ENCODE measurements at places on chromosomes 16 and 17. TPM values are rescaled to one million over a fixed set of nuclear protein-coding genes. Genes with fewer than 3 reads are reported as not detected.

GRCh38 chr16:6940968-6941367, 391.7 kb upstream of the RBFOX1 start:
- no peaks in the 10 kb centered on the region for H3K4me1 ChIP-seq
- H3K4me3 ChIP-seq: no peak overlapping the region
- DNase-seq: no peak
- no peak overlapping the region for H3K27ac ChIP-seq
- no peaks in the 10 kb centered on the region for H3K27me3 ChIP-seq
- H3K36me3 ChIP-seq: no peaks in the 10 kb centered on the region

DNA sequence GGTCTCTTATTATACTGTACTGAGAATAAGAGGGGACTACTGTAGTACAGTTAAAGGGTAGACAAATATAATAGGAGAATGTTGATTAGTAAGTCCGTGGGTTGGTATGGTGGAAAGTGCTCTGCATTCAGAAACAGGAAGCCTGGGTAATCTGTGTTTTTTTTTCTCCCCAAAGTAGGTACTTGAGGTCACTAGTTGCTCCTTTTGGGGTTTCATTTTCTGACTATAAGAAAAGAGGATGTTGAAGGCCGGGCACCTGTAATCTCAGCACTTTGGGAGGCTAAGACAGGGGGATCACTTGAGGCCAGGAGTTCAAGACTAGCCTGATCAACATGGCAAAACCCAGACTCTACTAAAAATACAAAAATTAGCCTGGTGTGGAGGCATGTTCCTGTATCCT, 42.0 kb upstream of the MMD start:
- H3K4me1 ChIP-seq: peaks cover 6% of the 10 kb centered on the region
- H3K4me3 ChIP-seq: no peak overlapping the region
- H3K36me3 ChIP-seq: no peaks in the 10 kb centered on the region
- H3K27ac ChIP-seq: no peak overlapping the region
- H3K27me3 ChIP-seq: no peaks in the 10 kb centered on the region

The BRICD5 gene
- total RNA-seq: 0.18 TPM

The LHX1 gene
- total RNA-seq: not detected

The CHRNE gene
- total RNA-seq: under 0.01 TPM

DNA sequence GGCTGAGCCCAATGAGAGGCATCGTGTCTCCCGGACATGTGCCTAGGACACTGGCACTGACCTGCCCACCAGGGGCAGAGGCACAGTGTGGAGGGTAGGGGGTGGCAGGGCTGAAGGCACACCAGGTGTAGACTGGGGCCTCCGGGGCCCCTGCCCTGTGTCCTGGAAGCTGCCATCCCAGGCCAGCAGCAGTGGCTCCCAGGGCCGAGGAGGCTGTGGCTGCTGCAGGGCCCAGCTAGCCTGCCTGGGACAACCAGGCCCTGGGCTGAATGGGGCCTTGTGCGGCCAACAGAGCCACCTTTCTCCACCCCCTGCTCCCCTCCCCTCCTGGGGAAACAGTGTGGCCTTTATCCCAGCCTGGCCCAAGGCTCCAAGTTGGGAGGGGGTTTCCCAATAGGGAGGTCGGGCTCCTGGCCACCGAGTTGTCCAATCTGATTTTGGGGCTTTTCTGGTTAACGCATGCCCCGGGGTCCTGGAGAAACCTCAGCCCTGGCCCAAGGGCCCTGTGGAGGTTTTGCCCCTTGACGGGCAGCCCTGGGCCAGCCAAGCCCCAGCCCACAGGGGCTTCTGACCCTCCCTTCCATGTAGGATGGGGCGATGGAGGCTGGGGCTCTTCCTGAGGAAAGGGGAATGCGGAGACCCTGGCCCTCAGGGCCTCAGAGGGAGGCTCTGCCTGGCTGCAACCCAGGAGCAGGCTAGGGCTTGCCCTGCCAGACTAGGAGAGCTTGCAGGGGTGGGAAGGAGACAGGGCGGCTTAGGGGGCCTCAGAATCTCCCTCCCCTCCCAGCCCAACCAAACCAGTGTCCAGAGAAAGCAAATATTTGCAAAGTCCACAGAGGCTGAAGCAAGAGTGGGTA, 4.2 kb downstream of the MTSS2 start:
- H3K4me1 ChIP-seq: peaks cover 37% of the 10 kb centered on the region
- no peak for DNase-seq
- H3K27ac ChIP-seq: peak overlapping the region; percentile 32
- H3K27me3 ChIP-seq: no peaks in the 10 kb centered on the region

The RBBP6 gene
- 13.6 TPM for total RNA-seq

The KRT24 gene
- total RNA-seq: not detected

DNA sequence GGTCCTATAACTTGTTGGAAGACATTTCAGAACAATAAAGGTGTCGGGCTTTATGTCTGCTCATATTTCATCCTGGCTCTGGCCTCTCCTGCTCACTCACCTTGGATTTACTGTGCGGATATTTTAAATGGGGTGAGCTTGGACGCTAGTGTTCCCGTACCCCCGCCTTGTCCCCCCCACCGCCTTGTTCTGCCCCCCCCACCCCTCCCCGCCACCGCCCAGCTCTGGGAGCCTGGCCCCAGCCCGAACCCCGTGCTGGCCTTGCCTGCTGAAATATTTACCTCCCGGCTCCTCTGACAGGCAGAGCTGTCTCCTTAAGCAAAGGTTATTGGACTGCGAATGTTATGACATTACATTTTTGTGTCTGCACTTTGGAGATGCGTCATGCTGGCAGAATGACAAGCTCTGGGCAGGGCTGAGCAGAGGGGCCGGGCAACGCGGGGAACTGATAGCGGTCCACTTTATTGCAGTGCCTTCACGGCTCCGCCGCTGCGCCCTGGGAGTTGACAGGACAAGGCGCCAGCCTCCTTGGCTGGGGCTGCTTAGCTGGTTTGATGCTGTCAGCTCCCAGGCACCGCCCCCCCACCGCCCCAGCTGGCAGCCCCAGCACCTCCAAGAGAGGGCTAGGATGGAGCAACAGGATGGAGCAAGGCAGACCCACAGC, 222.5 kb upstream of the GSE1 start:
- no peaks in the 10 kb centered on the region for H3K27me3 ChIP-seq
- peaks cover 24% of the 10 kb centered on the region for H3K4me1 ChIP-seq
- peak overlapping the region; percentile 44 for H3K27ac ChIP-seq
- no peaks in the 10 kb centered on the region for H3K36me3 ChIP-seq
- peak; percentile 95 for DNase-seq
- H3K4me3 ChIP-seq: no peak overlapping the region

GRCh38 chr16:81099958-81100357, 3.8 kb upstream of the GCSH start:
- H3K27ac ChIP-seq: no peak overlapping the region
- no peaks in the 10 kb centered on the region for H3K36me3 ChIP-seq
- no peak for DNase-seq
- H3K4me3 ChIP-seq: no peak overlapping the region

The MIF4GD gene
- 3.3 TPM for total RNA-seq

GRCh38 chr17:42233994-42234393, 39.7 kb upstream of the GHDC start:
- no peak for DNase-seq
- no peaks in the 10 kb centered on the region for H3K27me3 ChIP-seq
- no peak overlapping the region for H3K27ac ChIP-seq
- no peak overlapping the region for H3K4me3 ChIP-seq
- no peaks in the 10 kb centered on the region for H3K4me1 ChIP-seq

The ZNF624 gene
- total RNA-seq: 3.8 TPM

GRCh38 chr17:29633886-29634285, 11.2 kb upstream of the CORO6 start:
- H3K4me1 ChIP-seq: no peaks in the 10 kb centered on the region
- H3K4me3 ChIP-seq: no peak overlapping the region
- DNase-seq: no peak
- peaks cover 37% of the 10 kb centered on the region for H3K36me3 ChIP-seq

The IRX3 gene
- total RNA-seq: not detected

The CCL4L2 gene
- total RNA-seq: not detected

DNA sequence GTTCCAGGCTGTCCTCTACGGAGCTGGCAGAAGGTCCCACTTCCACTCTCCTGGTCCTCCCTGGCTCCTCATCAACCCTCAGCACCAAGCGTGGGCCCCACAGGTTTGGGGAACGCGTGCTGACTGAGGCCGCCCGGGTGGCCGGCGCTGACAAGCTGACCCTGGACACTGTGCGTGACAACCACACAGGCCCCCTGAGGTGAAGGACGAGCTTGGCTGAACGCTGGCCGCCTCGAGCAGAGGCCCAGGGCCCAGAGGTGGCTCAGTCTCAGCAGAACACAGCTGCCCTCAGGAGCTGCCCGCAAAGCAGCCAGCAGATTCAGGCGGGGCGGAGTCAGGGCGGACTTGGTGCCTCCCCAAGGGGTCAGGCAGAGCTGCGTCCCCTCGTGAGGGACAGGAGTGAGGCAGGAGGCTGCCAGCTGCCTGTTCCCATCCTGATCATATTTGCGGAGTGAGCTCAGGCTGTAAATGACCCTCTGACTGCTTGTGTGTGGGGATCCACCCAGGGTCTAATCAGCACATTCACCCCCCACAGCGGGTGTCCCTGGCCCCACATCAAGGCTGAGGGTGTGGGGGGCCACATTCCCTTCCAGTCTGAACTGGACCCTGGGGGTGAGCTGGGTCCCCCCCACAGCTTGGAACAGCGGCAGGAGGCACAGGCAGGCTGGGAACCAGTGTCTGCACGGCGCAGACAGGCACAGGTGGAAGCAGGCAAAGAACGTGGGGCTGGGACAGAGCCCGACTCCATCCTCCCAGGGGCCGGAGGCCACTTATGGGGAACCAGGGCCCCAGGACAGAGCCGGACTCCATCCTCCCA, 105.1 kb upstream of the METRNL start:
- H3K4me3 ChIP-seq: no peak overlapping the region
- H3K4me1 ChIP-seq: no peaks in the 10 kb centered on the region
- H3K36me3 ChIP-seq: no peaks in the 10 kb centered on the region

DNA sequence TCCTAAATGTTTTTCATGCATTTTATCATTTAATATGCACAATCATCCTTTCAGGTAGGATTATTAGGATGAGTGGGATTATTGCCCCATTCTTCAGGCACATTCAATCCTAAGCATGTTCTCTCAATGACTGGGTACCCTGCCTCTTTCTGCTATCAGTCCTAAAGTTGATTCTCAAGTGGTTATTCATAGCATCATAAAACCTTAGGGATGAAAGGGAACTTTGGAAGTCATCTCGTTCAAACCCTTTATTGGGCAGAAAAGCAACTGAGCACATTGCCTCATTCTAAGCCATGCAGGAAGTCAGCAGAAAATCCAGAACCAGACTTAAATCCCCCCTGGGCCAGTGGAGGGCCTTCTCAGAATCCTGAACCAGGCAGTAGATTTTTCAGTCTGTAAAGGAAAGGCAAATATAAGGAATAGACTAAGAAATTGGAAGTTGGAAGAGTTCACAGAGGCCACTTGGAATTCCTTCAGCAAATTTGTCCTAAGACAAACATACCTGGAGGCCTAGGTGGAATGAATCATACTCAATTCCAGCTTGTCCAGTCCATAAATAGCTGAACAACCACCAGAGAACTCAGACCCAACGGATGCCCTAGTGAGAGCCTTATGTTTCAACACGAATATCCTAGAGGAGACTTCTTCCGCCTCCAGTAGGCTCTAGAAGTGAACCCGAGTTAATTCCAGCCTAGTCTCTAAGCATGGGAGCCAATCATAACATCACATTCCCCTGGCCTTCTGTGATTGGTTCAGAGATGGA, 62.7 kb downstream of the IRX6 start:
- no peaks in the 10 kb centered on the region for H3K27me3 ChIP-seq
- no peaks in the 10 kb centered on the region for H3K4me1 ChIP-seq
- no peak overlapping the region for H3K27ac ChIP-seq

The PYY gene
- total RNA-seq: not detected

The FAM20A gene
- total RNA-seq: not detected

DNA sequence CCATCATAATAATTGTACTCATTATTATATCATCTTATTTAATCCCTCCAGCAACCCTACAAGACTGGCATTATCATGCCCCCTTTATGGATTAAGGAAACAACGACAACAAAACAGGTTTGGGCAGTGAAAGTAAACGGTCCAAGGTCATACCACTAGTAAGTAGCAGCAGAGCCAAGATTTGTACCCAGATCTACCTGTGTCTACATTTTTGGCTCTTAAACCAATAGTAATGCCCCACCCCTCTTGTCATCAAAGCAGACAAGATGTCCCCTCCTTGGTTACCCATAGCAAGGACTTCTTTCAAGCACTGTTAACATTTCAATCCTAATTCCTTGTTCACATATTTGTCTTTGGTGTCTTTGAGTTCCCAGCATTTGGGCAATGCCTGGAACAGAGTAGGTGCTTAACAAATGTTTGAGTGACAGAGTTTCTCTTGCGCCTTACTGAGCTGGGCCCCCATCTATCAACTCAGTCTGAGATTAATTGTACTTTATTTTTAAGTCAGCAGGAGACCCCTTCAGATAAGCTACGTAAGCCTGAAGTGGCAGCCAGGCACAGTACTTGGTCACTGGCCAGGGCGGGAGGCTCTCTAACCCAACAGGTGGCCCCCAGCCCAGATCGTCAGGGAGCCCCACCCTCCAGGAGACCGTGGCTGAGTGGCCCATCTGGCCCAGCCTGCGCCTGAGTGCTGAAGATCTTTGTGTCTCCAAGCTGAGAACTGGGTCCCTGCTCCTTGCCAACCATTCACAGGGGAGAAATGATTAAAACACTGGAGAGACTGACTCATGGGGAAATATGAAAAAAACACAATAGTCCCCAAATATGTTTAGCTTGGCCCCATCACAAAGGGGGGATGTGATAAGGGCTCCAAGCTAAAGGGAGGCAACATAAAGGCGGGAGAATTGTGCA, 75.8 kb downstream of the AXIN2 start:
- no peak for DNase-seq
- no peak overlapping the region for H3K27ac ChIP-seq
- no peak overlapping the region for H3K4me3 ChIP-seq
- H3K27me3 ChIP-seq: peaks cover 14% of the 10 kb centered on the region

The GJC1 gene
- 69.7 TPM for total RNA-seq

The CRYBA1 gene
- not detected for total RNA-seq

DNA sequence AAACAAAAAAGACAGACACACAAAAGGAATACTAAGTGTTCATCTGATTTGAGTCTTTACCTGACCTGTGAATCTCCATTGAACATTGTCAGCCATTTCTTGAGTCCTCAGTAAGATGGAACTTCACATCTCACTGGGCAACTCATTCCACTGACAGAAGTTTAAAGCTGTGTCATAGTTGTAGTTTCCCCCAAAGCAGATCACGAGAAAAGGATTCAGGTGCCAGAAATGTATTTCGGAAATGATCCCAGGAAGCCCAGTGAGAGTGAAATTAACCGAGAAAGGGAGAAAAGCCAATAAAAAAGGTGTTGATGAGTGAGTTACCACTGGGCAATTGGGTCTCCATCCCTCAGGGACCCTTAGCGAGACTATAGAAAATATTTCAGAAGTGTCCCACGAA, 6.5 kb downstream of the CHD9 start:
- DNase-seq: no peak
- H3K4me1 ChIP-seq: peaks cover 3% of the 10 kb centered on the region
- H3K27ac ChIP-seq: no peak overlapping the region
- H3K27me3 ChIP-seq: no peaks in the 10 kb centered on the region
- H3K36me3 ChIP-seq: no peaks in the 10 kb centered on the region

GRCh38 chr16:21953541-21953902, 361 bp downstream of the UQCRC2 start:
- peaks cover 4% of the 10 kb centered on the region for H3K4me1 ChIP-seq
- DNase-seq: no peak
- H3K27ac ChIP-seq: peak overlapping the region; percentile 77
- H3K27me3 ChIP-seq: no peaks in the 10 kb centered on the region
- H3K4me3 ChIP-seq: peak overlapping the region; percentile 73

The TBC1D3B gene
- not detected for total RNA-seq

- H3K4me1 ChIP-seq: peaks cover 11% of the 10 kb centered on the region
- H3K27me3 ChIP-seq: no peaks in the 10 kb centered on the region
These were observed 169.7 kb downstream of the CDH11 start for GRCh38 chr16:64952177-64952576.

GRCh38 chr17:19719355-19720209, 3.2 kb upstream of the SLC47A2 start:
- peaks cover 28% of the 10 kb centered on the region for H3K27me3 ChIP-seq
- no peak for DNase-seq
- no peak overlapping the region for H3K4me3 ChIP-seq
- no peaks in the 10 kb centered on the region for H3K36me3 ChIP-seq

All from IMR-90 (cell line).